ENCODE measurements at places on chromosomes 16 and 17.

- DNase-seq = no peak
These were observed 5.6 kb upstream of the ZFHX3 start for GRCh38 chr16:73053364-73054124.

GRCh38 chr17:59381716-59382570, 50.5 kb downstream of the YPEL2 start:
- DNase-seq = no peak

GRCh38 chr16:4945560-4946502, 8.9 kb upstream of the PPL start:
- no peak for DNase-seq

GRCh38 chr16:80129791-80130190, 411.0 kb upstream of the DYNLRB2 start:
- no peak for DNase-seq

DNA sequence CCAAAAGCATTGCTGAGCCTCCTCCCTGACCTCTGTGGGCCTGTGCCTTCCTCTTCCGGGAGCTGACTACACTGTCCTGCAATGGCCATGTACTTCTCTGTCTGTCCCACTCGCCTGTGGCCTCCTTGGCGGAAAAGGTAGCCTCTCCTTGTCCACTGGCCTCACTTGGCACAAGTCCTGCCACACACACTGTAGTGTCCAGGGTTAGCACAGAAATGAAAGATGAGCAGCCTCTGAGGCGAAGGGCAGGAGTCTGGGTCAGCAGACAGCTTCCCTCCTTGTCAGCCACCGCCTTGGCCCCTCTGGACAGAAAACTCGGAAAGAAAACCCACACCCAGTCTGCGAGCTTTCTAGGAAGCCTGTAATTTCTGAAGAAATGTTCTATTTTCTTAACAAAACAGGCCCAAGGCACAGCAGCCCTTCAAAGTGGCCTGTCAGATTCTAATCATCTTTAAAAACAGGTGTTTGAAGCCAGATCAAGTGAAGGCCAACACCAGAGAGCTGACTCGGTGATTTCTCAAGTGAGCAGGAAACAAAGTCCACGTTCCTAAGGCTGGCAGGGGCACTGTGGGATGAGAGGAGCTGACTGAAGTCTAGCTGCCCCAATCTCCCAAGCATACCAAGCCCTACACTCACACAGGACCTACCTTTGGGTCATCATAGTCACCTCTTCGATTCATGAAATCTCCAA, 67.2 kb downstream of the GTF3C1 start:
- DNase-seq = no peak

DNA sequence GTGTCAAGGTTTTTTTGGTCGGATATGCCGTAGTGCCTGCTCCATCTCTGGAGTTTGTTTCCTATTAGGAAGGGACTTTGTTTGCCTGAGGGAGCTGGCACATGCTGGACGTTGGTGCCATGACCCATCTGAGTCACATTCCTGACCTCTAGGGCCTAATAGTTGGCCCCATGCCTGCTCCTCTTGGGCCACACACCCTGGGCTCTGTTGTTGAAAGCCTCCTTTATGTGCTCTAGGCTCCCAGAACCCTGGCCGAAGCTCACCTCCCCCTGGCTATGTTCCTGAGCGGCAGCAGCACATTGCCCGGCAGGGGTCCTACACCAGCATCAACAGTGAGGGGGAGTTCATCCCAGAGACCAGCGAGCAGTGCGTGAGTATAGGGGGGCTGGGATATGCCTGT, 18.4 kb downstream of the LIMD2 start:
- no peak for DNase-seq
